Nephron progenitor cell (in vitro differentiated cells): ENCODE measurements at places on chromosomes 1 and 21.

DNA sequence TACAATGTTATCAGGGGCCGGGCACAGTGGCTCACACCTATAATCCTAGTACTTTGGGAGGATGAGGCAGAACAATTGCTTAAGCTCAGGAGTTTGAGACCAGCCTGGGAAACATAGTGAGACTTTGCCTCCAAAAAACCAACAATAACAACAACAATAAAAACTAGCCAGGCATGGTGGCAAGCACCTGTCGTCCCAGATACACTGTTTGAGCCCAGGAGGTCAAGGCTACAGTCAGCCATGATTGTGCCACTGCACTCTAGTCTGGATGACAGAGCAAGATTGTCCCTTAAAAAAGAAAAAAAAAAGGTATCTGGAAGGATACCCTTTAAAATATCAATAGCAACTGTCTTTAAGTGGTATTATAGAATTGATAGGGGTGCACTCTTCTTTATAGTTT is 16.1 kb downstream of the SORT1 start:
- H3K27ac ChIP-seq, result no peak overlapping the region
- no peak for DNase-seq
- H3K4me3 ChIP-seq, result no peak overlapping the region
- H3K27me3 ChIP-seq, result no peaks in the 10 kb centered on the region

DNA sequence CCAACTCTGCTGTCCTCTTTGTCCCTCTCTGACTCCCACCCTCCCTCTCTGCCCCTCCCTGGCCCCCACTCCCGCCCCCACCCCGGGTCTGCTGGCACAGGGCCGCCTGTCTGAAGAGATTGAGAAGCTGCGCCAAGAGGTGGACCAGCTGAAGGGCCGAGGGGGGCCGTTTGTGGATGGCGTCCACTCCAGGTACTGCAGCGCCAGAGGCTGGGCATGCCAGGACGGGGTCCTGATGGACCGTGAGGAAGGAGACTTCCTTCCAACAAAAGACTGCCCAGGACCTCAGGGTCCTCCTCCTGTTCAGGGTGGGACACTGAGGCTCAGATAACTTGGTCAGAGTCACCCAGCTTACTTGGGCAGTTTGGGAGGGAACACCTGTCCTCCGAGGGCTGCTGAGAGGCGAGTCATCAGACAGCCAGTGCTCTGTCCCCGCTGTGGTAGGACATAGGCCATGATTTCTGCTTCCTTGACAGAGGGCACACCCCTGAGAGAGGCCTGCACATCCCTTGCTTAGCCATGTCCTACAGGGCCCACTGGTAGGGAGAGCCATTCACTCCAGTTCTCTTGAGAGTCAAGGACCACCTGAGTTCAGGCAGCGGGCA is 23.4 kb downstream of the PPFIA4 start:
- H3K27ac ChIP-seq, result no peak overlapping the region
- H3K4me1 ChIP-seq, result peaks cover 48% of the 10 kb centered on the region
- no peak for DNase-seq
- H3K27me3 ChIP-seq, result no peaks in the 10 kb centered on the region
- no peak overlapping the region for H3K4me3 ChIP-seq

GRCh38 chr1:48043622-48044021 is 46.4 kb upstream of the TRABD2B start:
- no peaks in the 10 kb centered on the region for H3K36me3 ChIP-seq
- peaks cover 91% of the 10 kb centered on the region for H3K4me1 ChIP-seq
- H3K27me3 ChIP-seq, result no peaks in the 10 kb centered on the region
- DNase-seq, result no peak

- peaks cover 34% of the 10 kb centered on the region for H3K4me1 ChIP-seq
- no peak overlapping the region for H3K27ac ChIP-seq
- no peaks in the 10 kb centered on the region for H3K36me3 ChIP-seq
- no peak for DNase-seq
- H3K4me3 ChIP-seq, result no peak overlapping the region
Observed at GRCh38 chr1:15229707-15230131, 17.3 kb upstream of the FHAD1 start.

DNA sequence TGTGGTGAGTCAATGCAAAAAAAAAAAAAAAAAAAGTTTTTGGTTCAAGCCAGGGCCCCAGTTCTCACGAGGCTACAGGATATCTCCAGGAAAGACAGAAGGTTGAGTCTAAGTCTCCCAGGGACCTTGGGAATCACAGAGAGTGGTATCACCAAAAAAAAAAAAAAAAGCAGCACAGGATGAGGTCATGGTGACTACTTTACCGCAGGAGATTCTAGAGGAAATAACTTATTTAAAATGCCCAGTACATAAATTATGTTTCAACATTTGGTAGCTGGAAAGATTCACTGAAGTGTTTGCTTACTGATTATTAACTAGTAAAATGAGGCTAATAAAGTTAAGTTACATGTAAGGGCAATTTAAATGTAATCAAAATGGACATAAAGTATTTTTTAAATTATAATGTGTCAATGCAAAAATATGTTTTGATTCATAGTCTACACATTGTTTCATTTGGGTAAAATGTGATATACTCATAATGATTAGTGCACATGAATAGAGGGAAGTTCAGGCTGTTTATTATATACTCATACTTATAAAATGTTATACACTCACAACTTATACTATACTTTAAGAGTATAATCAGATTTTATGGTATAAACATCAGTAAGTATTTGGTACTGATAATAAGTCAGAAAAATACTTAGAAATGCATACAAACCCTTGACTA is 84.1 kb downstream of the PLPPR5 start:
- DNase-seq, result no peak
- no peaks in the 10 kb centered on the region for H3K4me1 ChIP-seq
- no peak overlapping the region for H3K27ac ChIP-seq
- no peak overlapping the region for H3K4me3 ChIP-seq

GRCh38 chr1:8687039-8687438 is 130.4 kb downstream of the RERE start:
- peaks cover 46% of the 10 kb centered on the region for H3K36me3 ChIP-seq
- H3K4me1 ChIP-seq, result peaks cover 39% of the 10 kb centered on the region
- no peak overlapping the region for H3K4me3 ChIP-seq
- no peaks in the 10 kb centered on the region for H3K27me3 ChIP-seq

GRCh38 chr1:10640843-10641553 is 155.4 kb downstream of the CASZ1 start:
- H3K27ac ChIP-seq, result no peak overlapping the region
- H3K36me3 ChIP-seq, result no peaks in the 10 kb centered on the region
- H3K27me3 ChIP-seq, result peaks cover 63% of the 10 kb centered on the region
- DNase-seq, result no peak

- H3K4me3 ChIP-seq, result peak overlapping the region; percentile 58
- DNase-seq, result peak; percentile 26
Observed at GRCh38 chr1:48084826-48085225, 87.6 kb upstream of the TRABD2B start.

DNA sequence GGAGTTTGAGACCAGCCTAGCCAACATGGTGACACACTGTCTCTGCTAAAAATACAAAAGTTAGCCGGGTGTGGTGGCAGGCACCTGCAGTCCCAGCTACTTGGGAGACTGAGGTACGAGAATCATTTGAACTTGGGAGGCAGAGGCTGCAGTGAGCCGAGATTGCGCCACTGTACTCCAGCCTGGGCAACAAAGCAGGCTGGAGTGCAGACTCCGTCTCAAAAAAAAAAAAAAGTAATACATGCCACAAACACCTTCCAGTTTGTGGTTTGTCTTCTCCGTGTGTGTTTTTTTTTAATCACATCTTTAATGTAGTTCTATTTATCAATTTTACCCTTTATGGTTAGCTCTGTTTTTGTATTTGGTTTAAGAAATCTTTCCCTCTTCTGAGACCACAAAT is 22.3 kb downstream of the POGZ start:
- no peaks in the 10 kb centered on the region for H3K27me3 ChIP-seq
- peak overlapping the region; percentile 61 for H3K27ac ChIP-seq
- peaks cover 26% of the 10 kb centered on the region for H3K4me1 ChIP-seq
- DNase-seq, result no peak
- no peak overlapping the region for H3K4me3 ChIP-seq

- no peak for DNase-seq
- no peak overlapping the region for H3K4me3 ChIP-seq
- H3K27ac ChIP-seq, result no peak overlapping the region
- H3K36me3 ChIP-seq, result no peaks in the 10 kb centered on the region
- H3K4me1 ChIP-seq, result peaks cover 8% of the 10 kb centered on the region
Observed at GRCh38 chr1:108679586-108680213, 12.4 kb upstream of the PRPF38B start.

GRCh38 chr21:38333301-38334272 is 76.8 kb downstream of the KCNJ15 start:
- H3K36me3 ChIP-seq, result no peaks in the 10 kb centered on the region
- H3K27ac ChIP-seq, result no peak overlapping the region
- H3K4me3 ChIP-seq, result no peak overlapping the region
- peaks cover 3% of the 10 kb centered on the region for H3K27me3 ChIP-seq
- DNase-seq, result no peak

GRCh38 chr21:35436899-35437298 is 387.8 kb upstream of the RUNX1 start:
- no peak overlapping the region for H3K27ac ChIP-seq
- H3K36me3 ChIP-seq, result peaks cover 5% of the 10 kb centered on the region
- H3K4me3 ChIP-seq, result no peak overlapping the region

DNA sequence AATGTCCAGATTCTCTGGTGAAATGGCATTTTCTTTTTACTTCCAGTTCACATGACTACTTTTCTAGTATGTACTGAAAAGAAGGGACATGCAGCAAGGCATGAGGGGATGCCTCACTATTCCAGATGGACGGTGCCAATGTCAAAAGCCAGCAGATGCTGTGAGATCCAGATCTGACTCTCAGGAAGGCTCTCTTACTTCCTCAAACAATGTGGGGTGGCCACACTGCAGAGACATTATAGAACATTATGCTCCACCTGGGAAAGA is 17.7 kb downstream of the CRYZ start:
- peaks cover 23% of the 10 kb centered on the region for H3K36me3 ChIP-seq
- no peaks in the 10 kb centered on the region for H3K27me3 ChIP-seq
- H3K4me3 ChIP-seq, result no peak overlapping the region
- H3K27ac ChIP-seq, result peak overlapping the region; percentile 88
- no peak for DNase-seq
- H3K4me1 ChIP-seq, result peaks cover 11% of the 10 kb centered on the region

DNA sequence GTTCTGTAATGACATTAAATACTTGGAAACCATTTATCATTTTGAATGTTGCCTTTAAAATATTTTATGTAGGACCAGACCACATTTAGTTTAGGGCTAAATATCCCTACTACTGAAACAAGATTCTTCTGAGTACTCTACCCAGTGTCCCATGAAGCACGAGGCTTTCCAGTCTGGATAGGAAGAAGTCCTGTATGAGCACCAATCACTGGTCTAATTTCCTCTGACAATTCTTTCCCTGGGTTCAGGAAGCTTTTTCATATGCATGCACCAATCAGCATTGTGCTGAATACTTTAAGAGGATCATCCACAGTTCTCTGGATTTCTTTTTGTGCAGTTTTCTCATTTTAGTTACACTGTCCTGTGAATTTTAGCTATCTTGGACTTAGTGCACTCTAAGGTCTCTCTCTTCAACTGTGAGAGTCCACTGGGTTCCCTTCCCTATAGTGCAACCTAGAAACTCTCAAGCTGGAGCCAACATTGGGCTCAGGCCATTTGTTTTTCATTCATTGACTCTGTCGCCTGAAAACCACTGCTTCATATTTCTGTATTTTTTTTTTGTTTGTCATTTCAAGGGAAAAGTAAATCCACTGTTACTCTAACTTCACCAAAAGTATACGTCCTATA is 45.9 kb downstream of the TUT4 start:
- H3K27ac ChIP-seq, result peak overlapping the region; percentile 18
- no peaks in the 10 kb centered on the region for H3K27me3 ChIP-seq
- no peak for DNase-seq
- H3K4me3 ChIP-seq, result no peak overlapping the region
- H3K4me1 ChIP-seq, result no peaks in the 10 kb centered on the region

DNA sequence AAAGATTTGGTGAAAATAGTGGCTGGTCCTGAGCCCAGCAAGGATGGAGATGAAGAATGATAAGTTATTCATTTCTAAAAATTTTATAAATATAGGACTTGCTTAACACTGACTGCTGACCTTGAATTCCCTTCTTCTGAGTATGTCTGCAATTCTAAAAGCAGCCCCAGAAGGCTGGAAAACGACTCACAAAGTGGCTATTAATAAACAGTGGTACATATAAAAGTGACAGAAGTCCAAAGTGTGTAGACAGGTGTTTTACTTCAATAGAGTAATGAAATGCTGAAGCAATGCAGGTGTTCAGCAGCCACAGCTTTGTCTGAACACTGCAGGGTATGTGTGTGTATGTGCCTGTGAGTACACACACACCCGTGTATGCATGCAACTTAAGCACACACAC is 219.0 kb upstream of the NRIP1 start:
- H3K4me1 ChIP-seq, result peaks cover 4% of the 10 kb centered on the region
- DNase-seq, result no peak
- H3K36me3 ChIP-seq, result no peaks in the 10 kb centered on the region
- no peak overlapping the region for H3K4me3 ChIP-seq
- H3K27me3 ChIP-seq, result no peaks in the 10 kb centered on the region
- H3K27ac ChIP-seq, result no peak overlapping the region

- peaks cover 6% of the 10 kb centered on the region for H3K36me3 ChIP-seq
- H3K4me3 ChIP-seq, result no peak overlapping the region
- H3K4me1 ChIP-seq, result peaks cover 33% of the 10 kb centered on the region
- no peaks in the 10 kb centered on the region for H3K27me3 ChIP-seq
- no peak for DNase-seq
Observed at GRCh38 chr1:204130981-204131892, 20.6 kb downstream of the ETNK2 start.

GRCh38 chr1:66108624-66109023 is 315.9 kb downstream of the PDE4B start:
- no peaks in the 10 kb centered on the region for H3K4me1 ChIP-seq
- DNase-seq, result no peak
- H3K4me3 ChIP-seq, result no peak overlapping the region
- no peak overlapping the region for H3K27ac ChIP-seq

DNA sequence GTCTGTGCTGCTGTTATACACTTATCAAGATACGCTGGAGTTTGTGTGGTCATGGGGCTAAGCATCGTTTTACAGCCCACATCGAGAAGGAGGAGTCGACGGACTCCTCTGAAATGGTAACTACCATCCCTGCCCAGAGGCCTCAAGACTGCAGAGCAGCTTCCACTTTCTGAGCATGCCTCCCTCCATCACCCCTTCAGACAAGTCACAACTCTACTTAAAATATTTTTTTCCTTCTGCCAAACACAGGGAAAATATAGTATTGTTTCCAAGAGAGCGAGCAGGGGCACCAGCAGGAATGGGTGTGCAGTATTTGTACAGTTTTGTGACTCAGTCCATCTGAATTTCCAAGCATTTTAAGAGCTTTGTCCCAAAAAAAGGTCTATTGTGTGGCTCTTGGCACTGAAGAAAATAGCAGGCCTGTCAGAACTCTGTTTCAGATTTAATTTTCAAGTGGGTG is 14.1 kb downstream of the EVA1C start:
- H3K27me3 ChIP-seq, result peaks cover 16% of the 10 kb centered on the region
- DNase-seq, result no peak
- H3K4me3 ChIP-seq, result no peak overlapping the region
- H3K27ac ChIP-seq, result no peak overlapping the region
